Activated CD4-positive, alpha-beta T cell treated with anti-CD3 and anti-CD28 coated beads, Interleukin-10, Interleukin-2, amounts not matched to agents 100 ng/mL and 50 ng/mL, durations not matched to agents 16 hours and 8 hours (primary cell): ENCODE measurements at places on chromosomes 16 and 17.
A peak's percentile ranks its signal among the peaks of the same experiment; 100 is the strongest.

- peak; percentile 47 for DNase-seq
Observed at GRCh38 chr16:11914210-11915113, 1.3 kb downstream of the GSPT1 start.

DNA sequence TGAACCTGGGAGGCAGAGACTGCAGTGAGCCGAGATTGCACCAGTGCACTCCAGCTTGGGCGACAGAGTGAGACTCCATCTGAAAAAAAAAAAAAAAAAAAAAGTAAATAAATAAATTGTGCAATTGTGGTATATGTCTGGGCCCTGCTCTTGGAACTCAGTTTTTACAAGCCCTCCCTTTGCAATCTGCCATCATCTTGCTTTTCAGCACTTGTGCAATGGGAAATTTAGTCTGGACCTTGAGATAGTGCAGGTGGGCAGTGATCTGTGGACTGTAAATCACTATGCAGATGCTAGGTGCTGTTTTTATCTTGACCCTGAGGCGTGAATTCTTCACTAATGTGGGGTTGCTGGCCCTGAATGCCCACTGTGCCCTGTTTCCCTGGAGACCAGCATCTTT, 6.5 kb upstream of the RAP1GAP2 start:
- DNase-seq, result no peak

- DNase-seq, result no peak
Observed at GRCh38 chr17:80396157-80397033, 18.6 kb upstream of the ENDOV start.

GRCh38 chr17:7840441-7840840, 6.4 kb downstream of the KDM6B start:
- no peak for DNase-seq

DNA sequence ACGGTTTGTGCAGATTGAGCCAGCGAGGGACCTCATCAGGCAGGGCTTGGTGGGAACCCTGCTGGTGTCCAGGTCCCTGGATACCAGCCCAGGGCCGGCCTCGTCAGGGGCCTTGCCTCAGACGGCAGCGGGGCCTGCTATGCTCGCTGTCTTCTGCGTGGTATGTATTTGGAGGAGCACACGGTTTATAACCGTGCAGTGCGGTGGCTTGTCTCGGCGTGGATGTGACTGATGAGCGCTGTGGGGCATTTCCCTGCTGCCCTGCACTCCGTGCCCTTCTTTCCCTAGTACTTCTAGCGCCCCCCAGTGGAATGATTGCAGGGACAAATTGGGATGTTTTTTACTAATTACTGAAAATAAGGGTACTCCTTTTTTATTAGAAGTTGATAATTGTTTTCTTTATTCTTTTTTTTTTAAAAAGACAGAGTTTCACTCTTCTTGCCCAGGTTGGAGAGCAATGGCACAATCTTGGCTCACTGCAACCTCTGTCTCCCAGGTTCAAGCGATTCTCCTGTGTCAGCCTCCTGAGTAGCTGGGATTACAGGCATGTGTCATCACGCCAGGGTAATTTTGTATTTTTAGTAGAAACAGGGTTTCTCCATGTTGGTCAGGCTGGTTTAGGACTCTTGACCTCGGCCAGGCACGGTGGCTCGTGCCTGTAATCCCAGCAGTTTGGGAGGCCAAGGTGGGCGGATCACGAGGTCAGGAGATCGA, 15.3 kb downstream of the TBCD start:
- DNase-seq, result peak; percentile 44
